ENCODE measurements at places on chromosomes 5 and 9.
A peak's percentile ranks its signal among the peaks of the same experiment; 100 is the strongest.

- no peak for DNase-seq
Observed at GRCh38 chr5:1007681-1008450, 736 bp upstream of the NKD2 start.

DNA sequence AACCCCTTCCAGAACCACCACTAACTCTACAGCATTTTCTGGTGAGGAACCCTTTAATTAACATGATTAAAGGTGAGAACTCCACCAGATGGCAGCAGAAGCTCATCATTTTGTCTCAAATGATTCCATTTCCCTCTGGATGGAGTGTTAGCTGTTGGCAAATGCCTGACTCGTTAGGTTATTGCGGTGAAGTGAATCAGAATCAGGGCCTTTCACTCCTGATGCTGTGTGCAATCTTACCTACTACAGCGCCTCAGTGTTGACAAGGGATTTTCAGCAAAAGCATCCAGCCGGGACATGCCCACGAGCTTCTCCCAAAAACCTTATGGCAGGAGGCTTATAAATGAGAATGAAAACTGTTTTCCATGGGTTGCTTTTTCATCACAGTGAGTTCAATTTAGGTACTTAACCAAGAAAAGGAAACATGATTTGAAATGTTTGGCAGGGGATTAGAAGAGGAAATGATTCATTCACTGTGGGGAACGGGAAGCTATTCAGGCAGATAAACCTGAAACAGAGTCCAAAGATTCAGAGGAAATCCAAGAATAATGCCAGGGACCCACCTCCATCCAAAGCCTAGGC, 48.0 kb upstream of the CAST start:
- DNase-seq = no peak

DNA sequence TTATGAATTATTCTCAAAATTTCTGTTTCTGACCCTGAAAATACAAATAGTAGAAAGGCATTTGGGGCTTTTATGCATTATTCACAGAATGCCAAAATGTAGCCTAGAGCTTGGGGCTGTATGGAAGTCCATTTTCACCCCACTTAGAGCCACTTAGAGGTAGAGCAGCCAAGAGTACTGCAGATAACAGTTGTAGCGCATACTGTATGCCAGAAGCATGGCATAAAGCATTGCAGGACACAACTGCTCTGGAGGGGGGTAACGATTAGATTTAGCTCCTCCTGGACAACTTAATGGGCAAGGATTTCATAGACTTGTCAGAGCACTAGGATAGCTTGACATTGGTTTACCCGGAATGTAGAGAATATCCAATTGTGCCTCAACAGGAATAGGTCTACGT, 15.7 kb downstream of the SLC31A1 start:
- DNase-seq = no peak

- DNase-seq = peak; percentile 53
Observed at GRCh38 chr5:332843-333242, 11.3 kb downstream of the AHRR start.

GRCh38 chr5:52531105-52531504, 256.6 kb upstream of the ITGA1 start:
- DNase-seq = no peak

Measured in activated CD8-positive, alpha-beta memory T cell treated with anti-CD3 and anti-CD28 coated beads, Interleukin-2, amount 50 U/mL, for 48 hours (primary cell).